Germinal center (tissue), 1 donor: ENCODE measurements at places on chromosomes 6 and 20.

GRCh38 chr6:147437615-147438014, 70.9 kb upstream of the SAMD5 start:
- no peak for DNase-seq

GRCh38 chr20:41587523-41587922, 30.7 kb downstream of the CHD6 start:
- DNase-seq, result no peak

DNA sequence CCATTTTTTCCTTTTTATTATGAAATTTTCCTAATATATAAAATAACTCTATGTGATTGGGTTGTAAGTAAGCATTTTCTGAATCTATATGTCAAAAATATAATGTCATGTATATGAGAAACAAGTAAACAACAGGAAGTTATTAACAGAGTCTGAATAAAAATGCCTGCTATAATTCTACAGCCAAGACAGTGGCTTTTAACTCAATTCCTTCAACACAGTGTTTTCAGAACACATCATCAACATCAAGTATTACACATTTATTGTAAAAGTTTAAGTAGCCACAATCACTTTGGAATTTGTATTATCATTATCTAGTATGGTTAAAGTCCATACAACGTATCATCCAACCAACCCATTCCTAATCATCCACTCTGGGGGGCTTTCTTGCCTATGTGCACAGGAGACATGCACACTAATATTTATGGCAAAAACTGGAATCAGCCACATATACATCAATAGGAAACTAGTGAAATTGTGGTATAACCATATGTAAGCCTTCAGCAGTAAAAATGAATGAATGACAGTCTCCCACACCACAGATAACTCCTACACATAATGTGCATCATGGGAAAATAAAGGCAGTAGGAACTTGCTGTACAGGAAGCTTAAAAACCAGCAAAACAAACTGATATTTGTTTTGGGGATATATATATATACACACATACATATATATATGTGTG, 6.9 kb upstream of the HLA-A start:
- no peak for DNase-seq

DNA sequence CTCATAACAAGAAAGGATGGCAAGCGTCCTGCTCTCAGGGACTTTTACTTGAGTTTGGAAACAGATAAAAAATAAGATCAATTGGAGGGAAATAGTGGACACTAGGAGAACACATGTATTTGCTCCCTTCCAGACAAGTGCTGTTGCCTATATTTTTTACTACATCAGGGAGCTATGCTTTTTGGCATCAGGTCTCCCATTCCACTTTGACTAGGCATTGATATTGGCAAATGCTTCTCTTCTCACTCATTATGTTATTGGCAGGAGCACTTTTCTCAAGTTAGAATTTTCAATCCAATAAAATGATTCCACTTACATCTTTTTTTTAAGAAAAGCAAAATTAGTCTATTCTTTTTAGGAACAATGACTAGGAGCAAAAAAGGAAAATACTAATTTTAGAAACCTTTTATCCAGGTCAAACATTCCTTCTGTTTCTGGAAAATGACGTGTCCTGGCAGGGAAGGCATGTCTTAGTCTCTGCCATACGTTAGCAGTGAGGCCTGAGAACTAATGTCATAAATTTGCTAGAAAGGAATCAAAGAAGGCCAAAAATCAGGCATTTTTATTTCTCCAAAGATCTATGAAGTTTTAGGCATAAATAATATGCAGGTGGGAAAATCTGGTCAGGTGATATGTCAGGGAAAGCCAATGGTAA, 21.4 kb downstream of the BCAS1 start:
- DNase-seq, result no peak

DNA sequence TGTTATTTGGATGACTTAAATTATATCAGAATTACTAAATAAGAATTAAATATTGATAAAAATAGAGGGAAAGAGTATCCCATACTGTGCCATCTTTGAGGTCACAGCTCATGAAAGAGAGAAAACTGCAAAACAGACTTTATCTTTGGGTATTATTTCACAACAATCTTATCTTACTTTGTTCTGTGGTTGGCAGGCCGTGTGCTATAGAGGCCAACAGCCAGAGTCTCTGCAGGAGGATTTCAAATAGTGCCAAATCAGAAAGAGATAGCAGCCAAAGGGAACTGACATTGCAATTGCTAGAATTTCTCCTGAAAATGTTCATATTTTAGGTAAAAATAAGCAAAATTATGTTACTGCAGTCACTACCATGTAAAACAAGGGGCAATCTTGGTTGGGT, 354.2 kb downstream of the GRIK2 start:
- DNase-seq, result no peak

DNA sequence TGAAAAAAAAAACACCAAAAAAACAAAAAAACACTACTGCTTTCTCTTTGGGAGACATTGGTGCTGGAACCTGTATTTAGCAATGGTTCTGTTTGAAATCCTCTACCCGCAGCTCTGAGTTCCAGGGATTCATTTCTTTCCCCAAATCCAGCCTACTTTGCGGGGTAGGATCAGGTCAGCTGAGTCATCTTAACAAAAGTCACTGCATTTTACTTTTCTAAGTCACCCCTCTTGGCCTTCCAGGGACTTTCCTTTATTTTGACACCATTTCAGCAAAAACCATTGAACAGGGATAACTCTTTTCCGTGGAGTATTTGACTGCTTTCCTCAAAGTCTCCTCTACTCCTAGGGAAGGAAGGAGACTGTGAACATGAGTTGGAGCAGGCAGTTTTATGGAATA, 837.6 kb downstream of the MAFB start:
- DNase-seq, result no peak

- DNase-seq, result no peak
Measured at GRCh38 chr6:53910834-53911233, 116.0 kb downstream of the LRRC1 start.

GRCh38 chr6:100457311-100457990, 7.3 kb downstream of the SIM1 start:
- no peak for DNase-seq

DNA sequence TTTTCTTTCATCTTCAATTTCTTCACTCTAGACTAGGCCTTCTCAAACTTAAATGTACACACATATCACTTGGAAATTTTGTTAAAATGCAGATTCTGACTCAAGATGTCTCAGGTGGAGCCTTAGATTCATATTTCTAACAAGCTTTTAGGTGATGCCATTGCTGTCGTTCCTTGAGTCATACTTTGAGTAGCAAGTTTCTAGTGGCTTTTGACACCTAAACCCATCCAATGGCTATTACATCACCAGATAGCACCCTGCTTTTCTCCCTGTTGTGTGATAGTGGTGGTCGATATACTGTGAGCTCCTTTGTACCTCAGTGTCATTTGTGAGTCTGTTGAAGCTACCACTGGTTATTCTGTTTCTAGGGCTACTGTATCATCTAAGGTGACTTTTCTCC, 34.8 kb upstream of the BAG2 start:
- DNase-seq, result no peak

DNA sequence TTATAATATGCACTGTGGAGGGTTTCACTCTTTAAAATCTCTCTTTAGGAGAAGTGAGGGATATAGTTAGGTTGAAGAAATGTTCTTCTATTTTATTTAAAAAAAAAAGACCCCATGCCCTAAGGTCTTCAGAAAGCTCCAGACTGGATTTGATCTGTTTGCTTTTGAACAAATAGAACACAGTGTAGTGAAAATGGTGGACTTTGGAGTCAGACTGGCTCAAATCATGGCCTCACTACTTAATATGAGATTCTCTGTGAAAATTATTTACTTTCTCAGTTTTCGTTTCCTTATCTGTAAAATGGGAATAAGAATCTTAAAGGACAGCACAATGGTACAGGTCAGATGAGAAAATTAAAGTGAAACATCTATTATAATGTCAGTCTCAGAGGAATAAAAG, 203.9 kb downstream of the ASCC3 start:
- no peak for DNase-seq

- DNase-seq, result no peak
Measured at GRCh38 chr6:41691426-41692079, 43.9 kb downstream of the TFEB start.

- no peak for DNase-seq
Measured at GRCh38 chr20:4060064-4060795, 44.9 kb upstream of the RNF24 start.

- no peak for DNase-seq
Measured at GRCh38 chr6:72947534-72947933, 277.8 kb downstream of the KHDC1L start.

GRCh38 chr6:144715344-144715743, 430.2 kb downstream of the UTRN start:
- DNase-seq, result no peak

- peak; percentile 3 for DNase-seq
Measured at GRCh38 chr20:38543014-38543906, 37.7 kb upstream of the ADIG start.

DNA sequence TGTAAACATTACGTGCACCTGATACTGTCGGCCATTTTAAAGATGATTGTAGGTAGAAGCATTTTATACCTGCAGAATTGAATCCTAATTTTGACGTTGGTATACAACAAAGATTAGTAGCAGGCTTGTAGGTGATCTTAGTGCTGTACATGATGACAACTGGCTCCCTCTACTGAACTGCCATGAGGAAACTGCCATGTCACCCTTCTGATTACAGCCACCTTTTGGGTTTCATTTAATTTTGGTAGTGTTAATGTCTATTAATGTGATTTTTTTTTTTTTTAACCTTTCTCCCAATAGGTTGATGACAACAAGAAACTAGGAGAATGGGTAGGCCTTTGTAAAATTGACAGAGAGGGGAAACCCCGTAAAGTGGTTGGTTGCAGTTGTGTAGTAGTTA, 2.3 kb downstream of the RPS12 start:
- DNase-seq, result no peak

DNA sequence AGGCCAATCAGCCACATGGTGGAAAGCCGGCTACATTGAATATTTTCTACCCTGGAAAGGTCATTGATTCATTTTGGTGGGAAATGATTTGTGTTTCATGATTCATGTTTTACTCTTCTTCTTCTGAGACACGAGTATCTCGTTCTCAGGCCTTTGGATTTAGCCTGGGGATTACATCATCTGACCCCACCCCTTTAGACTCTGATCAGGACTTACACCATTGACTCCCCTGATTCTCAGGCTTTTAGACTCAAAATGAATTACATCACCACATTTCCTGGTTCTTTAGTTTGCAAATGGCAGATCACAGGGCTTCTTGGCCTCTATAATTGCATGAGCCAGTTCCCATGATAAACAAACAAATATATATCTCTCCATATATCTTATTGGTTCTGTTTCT, 228.8 kb downstream of the ADGRG6 start:
- DNase-seq, result no peak

- no peak for DNase-seq
Measured at GRCh38 chr6:111478064-111478476, 4.9 kb downstream of the REV3L start.

GRCh38 chr6:128138694-128139093, 237.8 kb upstream of the THEMIS start:
- DNase-seq, result no peak

- DNase-seq, result no peak
Measured at GRCh38 chr20:47351643-47352331, 4.7 kb downstream of the ZMYND8 start.

DNA sequence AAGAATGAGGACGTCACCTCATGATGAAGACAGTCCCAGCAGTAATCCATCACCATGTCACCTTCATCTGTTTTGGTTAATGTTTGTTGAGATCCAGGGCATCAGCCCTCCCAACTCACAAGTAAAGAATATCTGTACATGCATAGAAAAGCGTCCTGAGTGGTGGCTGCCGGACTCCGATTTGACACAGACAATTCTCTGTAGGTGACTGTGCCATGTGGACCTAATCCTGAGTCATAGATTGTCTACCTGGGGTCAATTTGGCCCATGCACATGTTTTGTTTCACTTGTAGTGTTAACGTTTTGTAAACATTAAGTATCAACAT, 168.4 kb upstream of the UST start:
- no peak for DNase-seq

DNA sequence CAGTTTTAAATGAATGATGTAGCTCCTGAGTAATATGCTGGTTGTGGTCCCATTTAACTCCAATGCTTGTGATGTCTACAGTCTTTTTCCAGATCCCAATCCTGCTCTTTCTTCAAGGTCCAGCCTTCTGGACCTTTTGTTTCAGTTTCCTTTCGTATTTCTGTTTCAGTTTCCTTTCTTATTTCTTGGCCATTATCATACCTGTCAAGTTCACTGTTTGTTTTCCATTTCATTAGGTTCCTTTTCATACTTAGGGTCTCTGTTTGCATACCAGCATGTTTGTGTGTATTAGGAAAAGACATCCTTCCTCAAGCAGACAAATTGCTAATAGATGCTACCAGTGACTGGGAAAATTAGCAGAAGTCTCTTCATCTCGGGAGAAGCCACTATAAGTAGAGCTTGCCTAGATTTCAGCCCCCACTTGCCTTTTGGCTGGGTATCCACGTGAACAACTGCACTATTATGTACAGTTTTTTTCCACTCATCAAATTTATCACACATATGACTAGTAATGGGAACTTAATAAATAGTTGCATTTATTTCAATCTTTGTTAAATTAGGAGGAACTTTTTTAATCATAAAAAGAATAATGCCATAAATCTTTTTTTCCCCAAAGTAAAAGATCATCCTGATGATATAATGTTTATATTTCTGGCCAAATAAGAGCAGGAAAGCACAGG, 583.4 kb downstream of the BCKDHB start:
- DNase-seq, result no peak

GRCh38 chr6:138485005-138485545, 14.2 kb downstream of the NHSL1 start:
- no peak for DNase-seq

GRCh38 chr6:166588691-166589336, 2.3 kb upstream of the RAMACL start:
- DNase-seq, result peak; percentile 27

GRCh38 chr6:1383729-1384548, 5.4 kb upstream of the FOXF2 start:
- no peak for DNase-seq

- no peak for DNase-seq
Measured at GRCh38 chr6:166314454-166314853, 6.3 kb upstream of the PRR18 start.

GRCh38 chr6:4929097-4929718, 74.6 kb downstream of the RPP40 start:
- DNase-seq, result no peak

DNA sequence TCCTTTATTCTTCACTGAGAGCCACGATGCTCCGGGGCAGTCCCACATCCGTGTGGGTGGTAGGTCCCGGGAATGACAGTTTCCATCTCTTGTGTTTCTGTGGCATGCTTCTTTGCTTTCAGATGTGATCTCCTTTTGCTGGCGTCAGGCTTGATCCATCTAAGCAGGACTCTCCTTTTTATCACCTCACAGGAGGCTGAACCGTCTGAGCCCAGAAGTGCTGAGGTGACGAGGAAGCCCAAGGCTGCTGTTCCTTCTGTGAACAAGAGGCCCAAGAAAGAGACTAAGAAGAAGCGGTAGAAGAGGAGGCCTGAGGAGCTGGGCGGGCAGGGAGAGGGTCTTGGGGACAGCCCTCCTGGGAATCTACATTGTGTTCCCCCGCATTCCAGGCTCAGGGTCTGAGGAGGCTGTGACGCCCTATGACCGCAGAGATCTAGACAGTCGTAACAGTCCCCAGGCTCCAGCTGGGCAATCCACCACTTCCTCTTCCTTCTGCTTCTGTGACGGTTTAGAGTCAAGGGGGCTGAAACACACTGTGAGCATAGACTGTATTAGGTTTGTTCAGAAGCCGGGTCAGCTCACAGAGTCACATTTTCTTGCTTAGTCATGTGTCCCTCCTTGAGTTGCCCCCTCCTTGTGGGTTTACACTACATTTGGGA, 26.8 kb downstream of the MANBAL start:
- peak; percentile 81 for DNase-seq

- DNase-seq, result no peak
Measured at GRCh38 chr20:23928353-23928752, 48.8 kb upstream of the CST5 start.
